Subcutaneous preadipocyte (primary cell): ENCODE measurements at places on chromosomes 11 and 22. TPM values are rescaled to one million over a fixed set of nuclear protein-coding genes. Genes with fewer than 3 reads are reported as not detected.

Gene C22orf31
- total RNA-seq, result not detected in 2 replicates

Gene CASP12
- total RNA-seq, result not detected in 2 replicates

Gene TCN1
- total RNA-seq, result not detected in 2 replicates

Gene KRTAP5-7
- 0.37 TPM in 1 of 2 replicates, not detected in the other for total RNA-seq

Gene SOX10
- total RNA-seq, result not detected in 2 replicates

Gene CCDC157
- total RNA-seq, result 1.1 and 1.6 TPM in 2 replicates

Gene APOL5
- total RNA-seq, result under 0.01 TPM in 1 of 2 replicates, not detected in the other

Gene DRD2
- not detected in 2 replicates for total RNA-seq

Gene OR52A1
- total RNA-seq, result not detected in 2 replicates

Gene RASSF10
- total RNA-seq, result not detected in 2 replicates

Gene GVQW3
- 2.9 and 3.3 TPM in 2 replicates for total RNA-seq

Gene VPREB1
- total RNA-seq, result not detected in 2 replicates

Gene DNHD1
- 9.4 and 11.4 TPM in 2 replicates for total RNA-seq

Gene TRIM29
- 0.20 and 1.1 TPM in 2 replicates for total RNA-seq

Gene HIRA
- 17.3 and 23.7 TPM in 2 replicates for total RNA-seq

Gene PDE3B
- total RNA-seq, result 1.8 and 3.3 TPM in 2 replicates

Gene MIAT
- 0.37 and 0.59 TPM in 2 replicates for total RNA-seq

Gene SSTR3
- total RNA-seq, result not detected in 2 replicates
